ENCODE measurements at places on chromosomes 6 and 20.

GRCh38 chr6:47009583-47009982, 32.5 kb downstream of the ADGRF1 start:
- DNase-seq = no peak

DNA sequence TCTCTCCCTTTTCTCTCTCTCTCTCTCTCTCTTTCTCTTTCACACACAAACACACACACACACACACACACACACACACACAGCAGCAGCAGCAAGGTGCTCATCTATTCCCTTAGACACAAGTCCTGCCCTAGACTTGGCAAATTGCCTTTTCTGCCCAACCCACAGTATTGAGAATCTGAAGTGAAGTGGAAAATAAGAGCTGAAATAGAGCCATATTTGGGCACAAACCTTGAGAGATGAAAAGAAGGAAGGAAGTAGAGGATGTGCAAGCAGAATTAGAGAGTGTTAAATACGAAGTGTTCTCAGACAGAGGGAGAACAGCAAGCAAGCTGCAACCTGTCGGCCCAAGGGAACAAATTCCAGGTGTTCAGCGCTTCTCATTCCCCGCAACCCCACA, 557.5 kb upstream of the NOX3 start:
- no peak for DNase-seq

- peak; percentile 85 for DNase-seq
Measured at GRCh38 chr6:69232911-69233448, 563.8 kb downstream of the LMBRD1 start.

- DNase-seq = no peak
Measured at GRCh38 chr6:146901940-146902816, 302.0 kb upstream of the STXBP5 start.

- DNase-seq = no peak
Measured at GRCh38 chr20:31642837-31643236, 5.1 kb downstream of the COX4I2 start.

GRCh38 chr6:98230250-98230649, 604.1 kb upstream of the POU3F2 start:
- DNase-seq = no peak

DNA sequence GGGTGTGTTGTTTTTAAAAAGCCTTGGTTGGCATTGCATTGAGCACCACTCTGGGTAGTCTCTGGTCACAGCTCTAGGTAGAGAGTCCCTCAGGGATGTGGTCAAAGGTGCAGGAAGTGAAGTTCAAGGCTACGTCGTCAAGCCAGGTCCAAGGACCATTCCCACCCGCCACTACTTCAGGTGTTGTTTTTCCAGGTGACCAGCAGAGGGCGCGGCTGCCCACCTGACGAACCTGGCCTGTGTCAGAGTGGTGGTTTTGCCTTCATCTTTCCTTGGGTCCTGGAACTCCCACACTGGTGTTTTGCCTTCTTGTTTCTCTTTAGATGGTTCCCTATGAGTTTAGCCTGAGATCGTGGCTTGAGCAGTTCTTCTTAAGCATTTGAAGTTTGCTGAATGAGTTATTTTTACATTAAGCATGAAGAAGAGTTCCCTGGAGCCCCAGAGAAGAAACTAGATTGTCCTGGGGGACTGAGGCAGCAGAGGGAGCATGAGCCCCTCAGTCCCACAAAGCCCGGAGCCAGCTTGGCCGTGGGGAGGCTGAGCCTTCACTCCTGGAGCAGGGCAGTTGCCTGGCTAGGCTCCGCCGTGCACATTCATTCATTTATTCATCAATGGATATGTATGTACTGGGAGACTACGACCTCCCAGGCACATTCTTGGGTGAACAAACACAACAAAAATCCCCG, 5.6 kb upstream of the PHACTR3 start:
- peak; percentile 70 for DNase-seq

DNA sequence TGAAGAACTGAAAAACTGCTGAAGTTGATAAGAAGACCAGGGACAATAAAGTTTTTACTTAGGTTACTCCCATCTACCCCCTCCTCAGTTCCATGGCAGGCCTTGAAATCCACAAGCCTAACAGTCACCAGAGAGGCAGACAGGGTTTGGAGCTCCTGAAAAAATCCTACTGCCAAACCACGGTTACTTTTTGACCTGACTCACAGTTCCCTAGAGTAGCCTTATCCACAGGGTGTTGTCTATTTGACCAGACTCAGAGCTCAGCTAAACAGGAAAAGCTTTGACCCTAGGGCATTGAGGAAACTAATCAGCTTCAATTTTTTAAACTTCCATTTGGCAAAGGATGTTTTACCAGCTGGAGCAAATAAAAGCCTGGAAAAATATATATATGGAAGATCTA, 257.7 kb upstream of the NT5E start:
- DNase-seq = no peak

DNA sequence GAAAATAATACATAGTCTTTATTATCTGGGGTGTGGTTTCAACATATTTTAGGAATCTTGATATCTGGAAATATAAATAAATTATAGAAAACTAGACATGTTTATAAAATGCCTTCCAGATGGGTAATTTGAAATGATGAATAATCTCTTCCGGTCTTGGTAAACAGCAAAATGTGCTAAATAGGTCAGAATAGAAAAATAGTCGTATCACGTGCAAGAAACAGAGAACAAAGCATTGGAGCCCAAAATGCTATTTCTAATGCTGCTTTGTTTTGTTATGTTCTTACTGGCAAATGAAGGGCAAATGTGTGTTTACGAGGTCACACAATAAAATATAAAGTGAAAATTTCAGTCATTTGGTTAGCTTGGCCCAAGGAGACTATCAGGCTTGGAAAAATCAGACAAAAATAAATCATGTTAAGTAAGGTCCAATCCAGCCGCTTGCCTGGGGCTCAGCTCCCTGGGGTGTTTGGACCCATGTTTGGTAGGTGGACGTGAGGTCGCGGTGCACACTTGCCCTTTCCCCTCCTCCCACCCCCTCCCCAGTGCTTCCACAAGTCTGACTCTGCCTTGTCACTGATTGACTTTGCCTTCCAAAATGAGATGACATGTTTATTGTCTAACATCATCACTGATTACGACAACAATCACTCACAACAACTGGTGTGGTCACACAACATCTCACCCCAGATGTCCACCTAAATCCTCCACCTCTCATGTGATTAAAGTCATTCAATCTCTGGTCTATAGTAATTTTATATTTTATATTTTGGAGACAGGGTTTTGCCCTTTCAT, 56.0 kb downstream of the RIN2 start:
- no peak for DNase-seq

DNA sequence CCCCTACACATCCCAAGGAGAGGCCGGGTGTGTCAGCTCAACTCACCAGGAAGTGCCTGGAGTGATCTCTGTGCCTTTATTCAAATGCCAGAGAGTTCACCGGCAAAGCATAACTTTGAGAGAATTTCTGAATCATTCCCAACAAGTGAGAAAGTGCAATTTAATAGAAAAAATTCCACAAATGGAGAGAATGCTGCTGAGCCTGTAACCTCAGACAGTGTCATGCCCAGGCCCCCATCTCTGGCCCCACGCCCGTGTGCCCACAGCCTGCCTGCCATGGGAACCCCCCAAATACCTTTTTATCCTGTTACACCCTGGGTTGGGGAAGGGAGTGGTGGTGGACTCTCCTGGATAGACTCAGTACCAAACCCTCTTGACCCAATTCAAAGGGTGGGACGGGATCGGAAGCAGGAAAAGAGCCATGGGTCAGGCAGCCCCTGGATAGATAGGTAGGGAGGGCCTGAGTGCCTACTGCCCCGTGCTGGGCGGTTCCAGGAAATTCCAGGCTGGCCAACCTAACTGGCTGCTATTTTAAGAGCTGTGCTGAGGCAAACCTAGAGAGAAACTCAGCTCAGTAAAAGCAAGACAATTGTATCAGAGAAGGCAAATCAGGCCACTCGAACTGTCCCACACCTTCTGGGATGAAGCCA, 179.0 kb upstream of the FOXA2 start:
- no peak for DNase-seq

All from H9 (cell line).